ENCODE measurements at places on chromosomes 5 and 9. TPM values are rescaled to one million over a fixed set of nuclear protein-coding genes. Genes with fewer than 3 reads are reported as not detected.

HTR1A gene
- total RNA-seq: not detected

FOXD1 gene
- 0.14 TPM for total RNA-seq

GRCh38 chr5:180155365-180155926 lies 53.6 kb downstream of the RASGEF1C start:
- H3K4me1 ChIP-seq: no peaks in the 10 kb centered on the region
- no peak for DNase-seq
- H3K4me3 ChIP-seq: no peak overlapping the region
- peaks cover 3% of the 10 kb centered on the region for H3K27me3 ChIP-seq
- no peak overlapping the region for H3K27ac ChIP-seq

DNA sequence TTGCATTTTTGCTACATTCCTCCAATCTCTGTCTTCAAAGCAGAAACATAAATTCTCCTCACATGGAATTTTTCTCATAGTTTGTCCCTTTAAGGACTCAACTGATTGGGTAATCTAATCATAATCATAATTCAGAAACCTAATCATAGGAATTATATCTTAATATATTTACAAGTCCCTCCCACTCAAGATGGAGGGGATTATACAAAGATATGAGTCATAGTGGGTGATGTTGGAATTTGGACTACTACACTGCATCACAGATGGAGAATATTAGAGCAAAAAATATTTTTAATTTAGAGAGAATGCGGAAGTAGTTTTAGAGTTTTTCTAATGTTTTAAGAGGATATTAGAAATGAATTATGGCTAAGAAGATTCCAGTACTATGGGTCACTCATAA lies 1034.0 kb downstream of the DTWD2 start:
- H3K4me3 ChIP-seq: no peak overlapping the region
- DNase-seq: no peak
- H3K27me3 ChIP-seq: no peaks in the 10 kb centered on the region
- no peak overlapping the region for H3K27ac ChIP-seq
- H3K36me3 ChIP-seq: no peaks in the 10 kb centered on the region

GRCh38 chr5:121366515-121366914 lies 485.2 kb upstream of the FTMT start:
- H3K27me3 ChIP-seq: no peaks in the 10 kb centered on the region
- H3K27ac ChIP-seq: no peak overlapping the region
- no peaks in the 10 kb centered on the region for H3K4me1 ChIP-seq
- DNase-seq: no peak
- H3K36me3 ChIP-seq: no peaks in the 10 kb centered on the region

GRCh38 chr9:136119061-136119882 lies 597 bp upstream of the TMEM250 start:
- no peaks in the 10 kb centered on the region for H3K27me3 ChIP-seq
- DNase-seq: no peak
- H3K36me3 ChIP-seq: peaks cover 4% of the 10 kb centered on the region
- peak overlapping the region; percentile 76 for H3K4me3 ChIP-seq
- peaks cover 8% of the 10 kb centered on the region for H3K4me1 ChIP-seq

DNA sequence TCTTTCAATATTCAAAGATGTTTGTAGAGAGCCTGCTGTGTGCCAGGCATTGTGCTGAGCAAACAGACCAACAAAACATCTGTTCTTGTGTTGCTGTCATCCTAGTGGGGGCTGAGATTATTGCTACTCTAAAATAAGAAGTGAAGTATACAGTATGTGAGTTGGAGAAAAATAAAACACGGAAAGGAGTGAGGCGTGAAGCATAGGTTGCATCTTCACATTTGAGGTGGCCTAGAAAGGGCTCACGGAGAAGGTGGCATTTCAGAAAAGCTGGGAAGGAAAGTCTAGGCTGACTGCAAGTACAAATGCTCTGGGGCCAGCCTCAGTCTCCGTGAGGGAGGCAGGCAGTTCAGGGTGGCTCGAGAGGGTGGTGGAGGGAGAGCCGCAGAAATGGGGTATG lies 80.3 kb downstream of the CSNK1A1 start:
- H3K27ac ChIP-seq: no peak overlapping the region
- H3K27me3 ChIP-seq: peaks cover 5% of the 10 kb centered on the region
- H3K4me3 ChIP-seq: no peak overlapping the region
- no peaks in the 10 kb centered on the region for H3K4me1 ChIP-seq

DNA sequence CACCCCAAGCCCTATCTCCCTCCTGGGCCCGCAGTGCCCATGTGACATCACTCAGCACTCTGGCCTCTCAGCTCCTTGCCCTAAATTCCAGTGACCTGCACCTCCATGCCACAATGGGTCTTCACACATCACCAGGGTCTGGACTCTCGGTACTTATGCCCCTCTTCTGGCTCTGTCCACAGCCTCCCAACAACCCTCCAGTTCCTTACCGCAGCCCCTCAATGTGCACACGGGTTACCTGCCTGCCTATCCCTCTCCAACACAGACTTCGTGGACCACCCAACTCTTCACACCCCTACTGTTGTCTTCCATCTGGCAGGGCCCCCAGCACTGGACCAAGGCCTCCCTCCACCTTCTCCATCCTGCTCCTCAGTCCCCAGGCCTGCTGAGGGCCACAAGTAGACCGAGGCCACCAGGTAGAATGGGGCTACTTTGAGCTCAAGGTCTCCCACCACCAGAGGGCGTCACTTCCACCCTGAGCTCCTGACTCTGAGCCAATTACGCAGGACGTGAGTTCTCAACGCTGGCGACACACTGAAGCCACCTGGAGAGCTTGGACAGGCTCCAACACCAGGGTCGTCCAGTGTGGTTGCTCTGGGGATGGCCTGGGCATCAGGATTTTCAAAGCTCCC lies 172.1 kb downstream of the GABBR2 start:
- no peaks in the 10 kb centered on the region for H3K4me1 ChIP-seq
- no peaks in the 10 kb centered on the region for H3K36me3 ChIP-seq
- peaks cover 14% of the 10 kb centered on the region for H3K27me3 ChIP-seq
- no peak overlapping the region for H3K27ac ChIP-seq
- peak; percentile 41 for DNase-seq
- H3K4me3 ChIP-seq: no peak overlapping the region

DNA sequence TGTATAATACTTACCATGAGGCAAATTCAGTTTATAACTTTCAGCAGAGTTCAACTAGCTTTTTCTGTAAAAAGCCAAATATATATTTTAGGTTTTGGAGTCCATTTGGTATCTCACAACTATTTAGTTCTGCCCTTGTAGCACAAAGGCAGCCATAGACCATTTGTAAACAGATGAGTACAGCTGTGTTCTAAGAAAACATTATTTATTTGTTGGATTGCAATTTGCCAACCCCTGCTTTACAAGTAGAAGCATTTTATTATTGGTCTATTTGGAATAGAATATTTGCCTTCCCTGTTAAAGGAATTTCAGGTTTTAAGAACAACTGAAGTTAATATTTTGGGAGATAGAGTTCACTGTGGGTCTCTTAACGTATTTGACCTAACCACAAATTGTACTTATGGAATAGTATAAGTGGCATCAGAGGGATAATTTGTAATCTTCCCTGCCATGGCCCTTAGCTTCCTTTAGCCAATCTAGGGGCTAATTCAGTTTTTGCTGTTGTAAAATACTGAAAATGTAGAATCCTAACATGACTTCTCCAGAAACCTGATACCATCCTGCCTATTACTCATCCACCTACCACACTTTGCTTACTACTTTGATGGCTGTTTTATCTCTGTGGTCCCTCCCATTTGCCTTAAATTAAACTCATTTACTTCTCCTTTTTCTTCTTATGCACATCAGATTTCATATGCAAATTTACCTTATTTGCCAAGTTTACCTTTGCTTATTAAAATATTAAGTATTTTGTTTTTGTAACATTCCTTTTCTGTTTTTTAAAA lies 109.2 kb downstream of the DMXL1 start:
- H3K4me1 ChIP-seq: no peaks in the 10 kb centered on the region
- H3K27ac ChIP-seq: no peak overlapping the region
- H3K36me3 ChIP-seq: peaks cover 35% of the 10 kb centered on the region

- H3K4me1 ChIP-seq: no peaks in the 10 kb centered on the region
- H3K27ac ChIP-seq: no peak overlapping the region
- no peak for DNase-seq
- no peak overlapping the region for H3K4me3 ChIP-seq
- H3K36me3 ChIP-seq: no peaks in the 10 kb centered on the region
- peaks cover under 1% of the 10 kb centered on the region for H3K27me3 ChIP-seq
Observed at GRCh38 chr9:4435197-4435596, 55.1 kb upstream of the SLC1A1 start.

Measured in activated naive CD8-positive, alpha-beta T cell treated with anti-CD3 and anti-CD28 coated beads, Interleukin-2, amount 10 ng/mL, durations not matched to agents 7 days and 5 days (primary cell).